ENCODE measurements at places on chromosomes 1 and 21.

GRCh38 chr1:19670787-19671186 lies 6.1 kb downstream of the HTR6 start:
- no peak for DNase-seq

DNA sequence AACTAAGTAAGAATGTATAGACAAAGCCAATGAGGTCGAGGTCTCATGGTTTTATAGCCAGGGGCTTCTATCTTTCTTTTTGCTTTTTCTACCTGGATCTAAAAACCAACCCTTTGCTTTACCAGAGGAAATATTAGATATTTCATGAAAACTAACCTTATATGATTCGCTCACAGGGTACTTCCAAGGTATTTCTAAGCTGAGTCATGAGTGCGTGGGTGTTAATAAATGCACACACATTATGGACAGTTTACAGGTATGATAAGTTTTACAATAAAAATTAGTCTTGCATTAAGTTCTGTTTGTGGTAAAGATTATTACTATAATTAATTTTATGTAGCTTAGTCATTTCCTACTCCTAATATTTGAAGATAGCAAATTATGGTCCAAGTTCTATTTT lies 217.2 kb downstream of the CHRM3 start:
- DNase-seq: no peak

DNA sequence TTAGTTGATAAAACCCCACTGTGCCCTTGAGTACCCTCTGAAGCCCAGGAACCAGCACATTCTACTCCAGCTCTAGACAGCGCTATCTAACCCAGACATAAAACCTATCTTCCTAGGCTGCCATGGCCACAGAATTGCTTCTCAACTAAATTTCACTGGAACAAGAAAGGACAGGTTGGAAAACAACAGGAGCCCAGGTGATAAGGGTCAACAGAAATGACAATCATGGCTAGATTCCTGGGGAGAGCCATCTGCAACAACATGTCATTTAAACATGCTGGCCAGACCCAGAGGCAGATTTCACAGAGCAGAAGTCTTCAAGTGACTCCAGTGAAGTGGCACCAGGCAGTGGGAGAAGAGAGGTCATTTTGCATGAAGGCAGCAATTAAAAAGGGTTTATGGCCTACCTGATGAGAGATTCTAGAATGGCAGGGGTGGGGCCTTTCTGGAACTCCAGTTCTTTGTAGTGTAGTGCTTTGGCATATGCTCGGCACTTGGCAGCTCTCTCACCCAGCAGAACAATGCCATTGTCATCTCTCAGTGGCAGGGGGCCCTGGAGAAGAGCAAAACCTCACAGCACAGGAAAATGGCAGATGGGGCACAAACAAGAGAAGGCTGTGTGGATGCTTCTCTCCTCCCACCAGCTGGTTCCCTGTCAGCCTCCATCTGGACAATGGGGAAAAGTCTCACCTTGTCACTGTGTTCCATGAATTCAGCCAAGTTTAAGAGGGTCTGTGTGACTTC lies 9.9 kb downstream of the ANGPTL7 start:
- DNase-seq: no peak

DNA sequence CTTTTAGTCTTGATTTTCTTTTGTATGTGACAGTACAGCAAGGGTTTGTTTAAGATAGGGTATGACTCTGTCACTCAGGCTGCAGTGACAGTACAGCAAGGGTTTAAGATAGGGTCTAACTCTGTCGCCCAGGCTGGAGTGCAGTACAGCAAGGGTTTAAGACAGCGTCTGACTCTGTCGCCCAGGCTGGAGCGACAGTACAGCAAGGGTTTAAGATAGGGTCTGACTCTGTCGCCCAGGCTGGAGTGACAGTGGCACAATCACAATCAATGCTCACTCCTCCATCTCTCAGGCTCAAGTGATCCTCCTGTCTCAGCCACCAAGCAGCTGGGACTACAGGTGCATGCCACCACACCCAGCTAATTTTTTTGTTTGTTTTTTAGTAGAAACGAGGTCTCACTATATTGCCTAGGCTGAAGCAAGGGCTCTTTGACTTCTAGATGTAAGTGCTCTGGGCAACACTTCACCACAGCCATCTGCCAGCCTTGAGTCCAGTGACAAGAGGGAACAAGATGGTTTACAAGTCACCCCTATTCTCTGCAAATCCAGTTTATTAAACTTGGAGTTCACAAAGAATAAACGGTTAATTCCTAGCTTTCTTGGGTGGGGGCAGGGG lies 965 bp upstream of the SH2D5 start:
- no peak for DNase-seq

GRCh38 chr1:170215072-170215885 lies 69.5 kb downstream of the NTMT2 start:
- DNase-seq: no peak

- DNase-seq: no peak
Observed at GRCh38 chr1:85244271-85245061, 15.0 kb downstream of the C1orf52 start.

Data from GDM1 (cell line).